Hematopoietic multipotent progenitor cell (in vitro differentiated cells): ENCODE measurements at places on chromosomes 2 and 18.
A peak's percentile ranks its signal among the peaks of the same experiment; 100 is the strongest.

- DNase-seq: no peak
These were observed 68.5 kb upstream of the HDAC4 start for GRCh38 chr2:239469106-239469960.

DNA sequence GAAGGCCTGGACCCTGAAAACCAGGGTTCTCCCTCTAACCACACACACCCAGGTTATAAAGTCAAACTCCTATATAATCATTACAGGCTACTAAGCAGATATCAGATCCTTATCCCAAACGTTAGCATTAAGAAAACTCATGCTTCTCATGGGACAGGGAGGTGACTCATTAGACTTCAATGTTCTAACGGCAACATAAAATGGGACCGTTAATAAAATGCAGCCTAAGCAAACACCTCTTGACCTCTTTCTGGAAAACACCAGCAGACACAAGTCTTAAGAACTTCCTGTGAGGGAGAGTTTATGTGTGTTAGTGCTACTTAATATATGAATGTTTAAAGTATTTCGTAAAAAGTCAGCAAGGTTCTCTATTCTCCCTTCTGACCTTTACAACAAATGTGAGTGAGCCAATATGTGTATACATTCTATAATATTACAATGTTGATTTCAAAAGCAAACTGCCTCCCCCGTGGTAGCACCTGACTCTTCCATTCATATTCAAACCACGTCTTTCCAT, 31.7 kb downstream of the LPIN2 start:
- no peak for DNase-seq

GRCh38 chr2:224983712-224984554, 58.3 kb downstream of the DOCK10 start:
- DNase-seq: no peak

GRCh38 chr18:57432751-57433400, 2.3 kb upstream of the ONECUT2 start:
- DNase-seq: no peak

DNA sequence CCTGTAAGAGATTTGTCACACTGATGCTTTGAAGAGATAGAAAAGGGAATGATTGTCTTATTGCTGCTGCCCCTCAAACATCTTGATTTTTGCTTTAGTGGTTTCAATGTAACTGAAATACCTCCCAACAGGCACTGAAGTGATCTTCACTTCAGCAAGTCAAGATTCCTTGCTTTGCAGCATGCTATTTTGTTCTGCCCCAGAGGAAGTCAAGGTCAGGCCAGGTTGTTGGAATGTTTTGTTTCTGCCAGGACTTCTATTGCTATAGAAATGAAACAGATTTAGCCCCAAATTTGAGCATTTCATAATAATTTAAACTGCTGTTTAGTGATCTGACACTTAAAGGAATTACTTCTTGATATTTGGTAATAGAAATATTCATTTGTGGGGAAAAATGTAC, 277.6 kb downstream of the ZNF804A start:
- no peak for DNase-seq

- DNase-seq: peak; percentile 73
These were observed at the start of gene EFHD1 for GRCh38 chr2:232633413-232634205. Gene EFHD1 (plus strand): TSS chr2:232633604. CDS start chr2:232633705, 101 bp downstream.
